ENCODE measurements at places on chromosomes 4 and X.
A peak's percentile ranks its signal among the peaks of the same experiment; 100 is the strongest.

- DNase-seq, result no peak
These were observed 97.2 kb upstream of the KCTD8 start for GRCh38 chr4:44545781-44546180.

GRCh38 chrX:56318076-56318475 lies 85.9 kb downstream of the KLF8 start:
- DNase-seq, result no peak

- peak; percentile 20 for DNase-seq
These were observed 139.2 kb upstream of the DGKK start for GRCh38 chrX:50609796-50610195.

- no peak for DNase-seq
These were observed 63.2 kb downstream of the MGST2 start for GRCh38 chr4:139728840-139729239.

GRCh38 chrX:11664211-11665167 lies 1.2 kb downstream of the ARHGAP6 start:
- no peak for DNase-seq

DNA sequence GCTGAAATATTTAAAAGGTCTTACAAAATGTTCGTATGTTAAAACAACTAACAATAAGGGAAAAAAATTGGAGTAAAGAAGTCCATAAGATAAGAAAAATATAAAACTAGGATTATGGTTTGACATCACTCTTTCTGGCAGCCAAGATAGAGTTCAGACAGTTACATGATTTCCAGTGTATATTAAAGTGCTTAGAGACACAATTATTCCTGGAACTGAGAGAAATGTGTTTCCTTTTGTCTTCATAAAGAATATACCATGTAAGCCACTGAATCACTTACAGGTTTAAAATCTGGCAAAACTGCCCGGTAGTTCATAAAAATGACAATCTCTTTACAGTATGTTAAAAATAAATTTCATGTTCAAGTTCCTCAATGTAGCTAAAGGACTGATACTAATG lies 538.7 kb upstream of the ATOH1 start:
- no peak for DNase-seq

- DNase-seq, result no peak
These were observed 305.7 kb downstream of the ARHGAP24 start for GRCh38 chr4:85780664-85781063.

GRCh38 chr4:48228949-48229348 lies 40.7 kb downstream of the TEC start:
- no peak for DNase-seq

- DNase-seq, result peak; percentile 3
These were observed 63.5 kb upstream of the ARHGAP36 start for GRCh38 chrX:130994671-130995070.

DNA sequence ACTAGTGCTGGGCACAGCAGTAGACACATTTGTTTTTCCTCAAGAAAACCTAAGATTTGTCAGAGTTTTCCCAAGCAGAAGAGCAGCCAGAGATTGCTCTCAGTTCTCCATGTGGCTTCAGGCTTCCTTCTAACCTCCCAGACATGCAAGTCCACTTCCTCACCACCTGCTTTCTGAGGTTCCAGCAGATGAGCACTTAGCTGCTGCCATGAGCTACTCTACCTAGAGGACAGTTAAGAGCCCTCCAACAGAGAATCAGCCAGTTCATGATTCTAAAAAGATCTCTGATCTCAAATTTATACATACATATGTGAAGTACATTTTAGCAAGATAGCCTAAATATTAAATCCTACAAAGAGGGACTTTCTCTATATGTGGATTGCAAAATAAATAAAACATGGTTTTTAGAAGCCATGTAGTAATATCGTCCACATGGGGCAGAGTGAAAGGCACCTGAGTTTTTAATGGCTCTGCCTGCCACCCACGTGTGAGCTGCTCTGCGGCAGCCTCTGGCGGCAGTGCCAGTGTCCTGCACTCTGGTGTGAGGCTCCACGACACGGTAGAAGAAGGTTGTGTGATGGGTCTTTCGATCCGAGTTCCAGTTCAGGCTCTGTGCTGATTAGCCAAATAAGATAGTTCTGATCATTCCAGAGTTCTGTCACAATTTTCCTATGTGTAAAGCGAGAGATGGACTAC lies 10.3 kb downstream of the CYP4V2 start:
- DNase-seq, result no peak

GRCh38 chr4:73345399-73345975 lies 58.6 kb upstream of the ALB start:
- no peak for DNase-seq

DNA sequence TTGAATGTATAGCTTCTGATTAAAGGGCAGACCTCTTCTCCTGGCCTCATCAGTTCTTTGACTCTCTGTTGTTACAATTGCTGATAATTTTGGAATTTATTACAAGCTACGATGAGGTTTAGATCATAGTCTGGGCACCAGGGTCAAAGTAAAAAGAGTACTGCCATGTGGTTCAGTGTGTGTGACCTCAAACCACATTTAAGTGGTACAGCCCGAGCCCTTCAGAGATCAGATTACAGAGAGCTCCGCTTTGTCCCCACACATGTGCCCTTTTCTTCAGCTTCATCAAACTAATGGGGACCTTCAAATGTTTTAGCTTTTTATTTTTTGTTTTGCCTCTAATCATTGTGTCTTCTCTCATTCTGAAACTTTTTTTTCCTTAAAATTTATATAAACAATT lies 37.1 kb downstream of the SPANXN2 start:
- DNase-seq, result no peak
